ENCODE measurements at places on chromosomes 3 and 15.

DNA sequence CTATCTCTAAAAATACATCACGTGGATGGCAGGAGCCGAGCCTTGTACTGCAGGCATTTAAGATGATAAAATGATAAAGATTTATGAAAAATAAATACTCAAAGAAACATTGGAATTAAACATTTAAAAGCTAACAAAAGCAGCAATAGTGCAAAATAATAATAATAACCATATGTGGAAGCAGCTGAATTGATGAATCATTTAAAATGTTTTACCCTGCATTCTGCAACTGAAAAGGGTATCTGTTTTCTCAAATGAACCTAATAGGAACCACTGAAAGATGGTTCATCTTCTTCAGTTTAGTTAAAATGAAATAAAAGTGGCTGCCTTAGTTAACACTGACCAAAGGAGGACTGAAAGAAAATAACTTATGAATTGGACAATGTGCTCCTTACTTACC, 436.1 kb downstream of the TUSC7 start:
- no peak overlapping the region for H3K4me3 ChIP-seq
- DNase-seq: no peak
- no peaks in the 10 kb centered on the region for H3K36me3 ChIP-seq
- H3K27ac ChIP-seq: no peak overlapping the region
- no peaks in the 10 kb centered on the region for H3K27me3 ChIP-seq

DNA sequence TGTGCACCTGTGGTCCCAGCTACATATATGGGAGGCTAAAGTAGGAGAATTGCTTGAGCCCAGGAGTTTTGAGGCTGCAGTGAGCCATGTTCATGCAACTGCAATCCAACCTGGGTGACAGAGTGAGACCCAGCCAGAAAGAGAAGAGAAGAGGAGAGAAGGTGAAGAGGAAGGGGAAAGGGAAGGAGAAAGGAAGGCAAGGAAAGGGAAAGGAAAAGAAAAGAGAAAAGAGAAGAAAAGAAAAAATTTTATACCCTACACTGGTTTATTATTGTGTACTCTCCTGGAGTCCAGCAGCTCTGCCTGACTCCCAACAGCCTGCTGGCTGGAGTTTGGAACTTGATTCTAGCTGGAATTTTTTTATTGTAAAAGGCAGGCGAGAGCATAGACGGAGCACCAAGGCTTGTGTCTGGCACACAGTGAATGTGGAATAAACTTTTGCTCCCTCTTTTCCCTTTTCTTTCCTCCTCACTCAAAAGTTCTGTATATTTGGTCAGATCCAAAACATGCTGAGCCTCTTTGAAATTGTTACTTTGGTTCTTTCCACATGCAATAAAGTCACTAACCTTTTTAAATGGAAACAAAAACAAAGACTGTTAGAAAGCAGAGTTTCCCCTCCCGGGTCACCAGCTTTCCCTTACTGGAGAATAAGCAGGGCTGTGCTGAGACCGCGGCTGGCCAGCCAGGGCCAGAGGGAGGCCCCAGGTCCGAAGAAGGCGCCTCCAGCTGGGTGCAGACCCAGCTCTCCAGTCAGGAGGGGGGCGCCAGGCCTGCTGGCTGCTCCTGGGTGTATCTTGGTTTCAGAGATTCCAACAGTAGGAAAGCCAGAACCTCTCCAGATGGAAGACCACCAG, 9.9 kb downstream of the THSD4 start:
- no peak for DNase-seq
- no peaks in the 10 kb centered on the region for H3K27me3 ChIP-seq
- H3K4me1 ChIP-seq: no peaks in the 10 kb centered on the region
- H3K27ac ChIP-seq: no peak overlapping the region

DNA sequence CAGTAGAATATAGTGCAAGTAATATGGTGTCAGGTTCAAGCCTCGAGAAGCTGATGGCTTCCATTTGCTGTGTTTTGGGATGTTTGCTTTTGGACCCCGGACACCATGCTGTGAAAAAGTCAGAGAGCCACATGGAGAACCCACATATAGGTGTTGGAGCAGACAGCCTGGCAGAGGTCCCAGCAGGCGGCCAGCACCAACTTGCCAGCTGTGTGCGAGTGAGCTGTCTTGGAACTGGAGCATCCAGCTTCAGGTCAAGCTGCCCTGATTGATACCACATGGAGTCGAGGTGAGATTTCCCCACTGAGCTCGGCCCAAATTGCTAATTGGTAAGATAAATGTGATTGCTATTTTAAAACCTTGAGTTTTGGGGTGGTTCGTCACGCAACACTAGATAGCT, 185.7 kb upstream of the TBL1XR1 start:
- no peak for DNase-seq
- no peak overlapping the region for H3K27ac ChIP-seq
- H3K27me3 ChIP-seq: no peaks in the 10 kb centered on the region
- no peak overlapping the region for H3K4me3 ChIP-seq

- H3K4me1 ChIP-seq: no peaks in the 10 kb centered on the region
- no peaks in the 10 kb centered on the region for H3K27me3 ChIP-seq
- no peak overlapping the region for H3K4me3 ChIP-seq
- H3K27ac ChIP-seq: no peak overlapping the region
These were observed 62.8 kb upstream of the PLSCR4 start for GRCh38 chr3:146313746-146314111.

- H3K27ac ChIP-seq: no peak overlapping the region
- no peaks in the 10 kb centered on the region for H3K27me3 ChIP-seq
- no peak for DNase-seq
These were observed 30.9 kb downstream of the TFG start for GRCh38 chr3:100740207-100740606.

GRCh38 chr15:64774629-64775493, 528 bp downstream of the RBPMS2 start:
- no peaks in the 10 kb centered on the region for H3K27me3 ChIP-seq
- peak overlapping the region; percentile 71 for H3K4me3 ChIP-seq

- H3K27ac ChIP-seq: no peak overlapping the region
- no peaks in the 10 kb centered on the region for H3K4me1 ChIP-seq
- DNase-seq: no peak
- no peak overlapping the region for H3K4me3 ChIP-seq
- no peaks in the 10 kb centered on the region for H3K36me3 ChIP-seq
- peaks cover 13% of the 10 kb centered on the region for H3K27me3 ChIP-seq
These were observed 2.3 kb upstream of the MUC4 start for GRCh38 chr3:195813916-195814640.

DNA sequence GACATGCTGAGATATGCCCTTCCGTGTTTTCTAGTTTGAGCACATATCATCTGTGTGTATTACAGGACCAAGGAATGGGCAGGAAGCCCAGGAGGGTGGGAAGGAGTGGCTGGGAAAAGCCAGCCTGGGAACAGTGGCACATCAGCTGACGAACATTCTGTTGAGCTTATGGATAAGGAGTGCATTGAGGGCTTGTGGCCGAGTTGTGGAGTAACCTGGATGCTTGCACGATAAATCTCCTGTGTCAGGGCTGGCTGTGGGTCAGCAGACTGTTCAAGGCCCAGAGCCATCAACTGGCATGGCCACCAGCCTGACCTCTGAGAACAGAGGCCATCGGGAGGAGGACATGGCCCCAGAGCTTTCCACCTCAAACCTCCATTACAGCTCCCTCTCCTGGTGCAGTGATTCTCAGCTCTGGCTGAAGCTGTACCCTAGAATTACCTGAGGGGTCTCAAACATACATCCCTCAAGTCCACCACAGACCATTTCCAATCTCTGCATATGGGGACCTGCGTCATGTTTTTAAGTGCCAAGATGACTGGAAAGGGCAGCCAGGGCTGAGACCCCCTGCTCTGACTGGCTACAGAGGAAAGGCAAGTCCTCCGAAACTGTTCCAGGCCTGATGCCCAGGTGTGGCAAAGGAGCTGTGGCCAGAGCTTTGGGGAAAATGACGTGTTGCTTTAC, 4.8 kb upstream of the VILL start:
- no peaks in the 10 kb centered on the region for H3K36me3 ChIP-seq
- DNase-seq: no peak
- H3K27me3 ChIP-seq: no peaks in the 10 kb centered on the region

DNA sequence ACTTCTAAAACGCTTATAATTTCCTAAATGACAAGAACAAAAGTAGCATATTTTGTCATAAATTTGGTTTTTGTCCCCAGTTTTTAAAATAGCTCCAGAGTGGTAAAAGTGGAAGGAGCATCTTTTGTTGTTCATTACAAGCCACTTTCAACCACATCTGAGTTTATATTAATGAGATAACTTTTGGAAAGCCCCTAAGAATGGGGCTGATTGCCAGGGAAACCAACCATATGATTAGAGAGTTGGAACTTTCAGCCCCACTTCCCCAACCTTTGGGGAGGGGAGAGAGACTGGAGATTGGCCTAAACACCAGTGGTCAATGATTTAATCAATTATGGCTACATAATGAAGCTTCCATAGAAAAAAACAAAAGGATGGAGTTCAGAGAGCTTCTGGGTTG, 57.4 kb downstream of the CPA3 start:
- no peaks in the 10 kb centered on the region for H3K36me3 ChIP-seq
- DNase-seq: no peak
- H3K4me3 ChIP-seq: no peak overlapping the region
- no peak overlapping the region for H3K27ac ChIP-seq

DNA sequence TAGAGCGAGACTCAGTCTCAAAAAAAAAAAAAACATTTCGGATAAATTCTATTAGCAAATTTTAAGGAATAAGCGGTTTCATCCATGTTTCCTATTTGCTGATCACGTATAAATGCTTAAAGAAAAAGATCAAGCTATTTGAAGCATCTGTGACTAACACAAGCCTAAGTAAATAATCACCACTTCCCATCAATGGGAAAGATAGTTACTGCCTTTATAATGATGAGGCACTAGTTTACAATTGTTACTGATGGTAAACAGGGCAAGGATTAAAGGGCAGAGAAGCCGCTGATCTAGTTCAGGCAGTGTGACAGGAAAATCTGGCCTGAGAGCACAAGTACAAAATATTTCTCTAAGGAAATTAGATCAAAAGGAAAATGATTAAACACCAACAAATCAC, 13.7 kb downstream of the CLPX start:
- no peak overlapping the region for H3K27ac ChIP-seq
- no peak overlapping the region for H3K4me3 ChIP-seq
- peaks cover 3% of the 10 kb centered on the region for H3K36me3 ChIP-seq
- DNase-seq: no peak
- H3K27me3 ChIP-seq: no peaks in the 10 kb centered on the region
- no peaks in the 10 kb centered on the region for H3K4me1 ChIP-seq

DNA sequence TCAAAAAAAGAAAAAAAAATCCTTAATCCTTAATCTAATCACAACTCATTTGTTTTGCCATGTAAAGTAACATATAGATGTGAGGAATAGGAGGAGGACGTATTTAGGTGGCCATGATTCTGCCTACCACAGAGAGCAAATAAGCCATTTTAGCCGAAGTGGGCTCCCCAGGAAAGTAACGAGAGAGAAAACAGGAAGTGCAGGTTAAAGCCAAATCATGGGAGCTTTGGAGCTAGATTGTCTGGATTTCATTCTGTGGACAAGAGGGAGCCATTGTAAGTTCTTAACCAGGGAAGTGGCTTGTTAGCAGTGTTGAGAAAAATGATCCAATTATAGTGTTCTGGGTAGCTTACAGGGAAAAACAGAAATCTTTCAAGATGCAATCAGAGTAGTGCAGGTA, 9.4 kb downstream of the TMOD2 start:
- no peak overlapping the region for H3K4me3 ChIP-seq
- no peaks in the 10 kb centered on the region for H3K4me1 ChIP-seq
- H3K36me3 ChIP-seq: no peaks in the 10 kb centered on the region
- H3K27ac ChIP-seq: no peak overlapping the region
- no peak for DNase-seq
- H3K27me3 ChIP-seq: no peaks in the 10 kb centered on the region

DNA sequence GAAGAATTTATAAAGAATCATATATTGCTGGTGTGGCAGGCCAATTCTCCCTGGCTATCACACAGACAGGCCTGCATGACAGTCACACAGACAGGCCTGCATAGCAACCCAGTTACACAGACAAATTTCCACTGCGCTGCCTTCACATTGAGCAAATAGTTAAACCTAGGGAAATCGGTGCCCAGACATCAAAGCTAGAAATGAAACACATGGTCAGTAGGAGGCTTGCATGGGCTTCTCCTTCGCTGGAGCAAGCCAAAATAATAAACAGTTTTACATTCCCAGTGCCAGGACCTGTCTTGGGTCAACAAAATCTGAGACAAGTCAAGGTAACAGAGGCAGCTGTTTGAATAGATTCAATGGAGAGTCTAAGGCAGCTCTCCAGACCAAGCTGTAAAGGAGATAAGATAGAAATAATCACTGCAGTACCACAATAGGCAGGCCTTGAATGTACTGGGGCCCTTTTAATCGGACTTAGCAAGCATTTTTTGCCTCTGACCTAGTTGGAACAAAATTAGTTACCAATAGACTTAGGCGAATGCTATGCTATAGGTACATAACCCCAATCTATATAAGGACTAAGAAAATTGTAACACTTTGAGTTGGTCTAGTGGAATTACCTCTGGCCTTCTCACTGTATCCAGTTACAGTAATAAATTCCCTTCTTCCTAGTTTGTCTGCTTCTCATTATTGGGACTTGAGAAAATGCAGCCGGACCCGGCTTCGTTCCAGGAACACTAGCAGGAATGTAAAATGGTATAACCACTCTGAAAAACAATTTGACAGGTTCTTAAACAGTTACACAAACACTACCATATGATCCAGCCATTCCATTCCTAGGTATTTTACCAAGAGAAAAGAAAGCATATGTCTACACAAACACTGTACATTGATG, 274.7 kb upstream of the UBE2E2 start:
- no peaks in the 10 kb centered on the region for H3K36me3 ChIP-seq
- H3K27ac ChIP-seq: no peak overlapping the region
- no peak overlapping the region for H3K4me3 ChIP-seq
- no peaks in the 10 kb centered on the region for H3K4me1 ChIP-seq
- no peaks in the 10 kb centered on the region for H3K27me3 ChIP-seq

DNA sequence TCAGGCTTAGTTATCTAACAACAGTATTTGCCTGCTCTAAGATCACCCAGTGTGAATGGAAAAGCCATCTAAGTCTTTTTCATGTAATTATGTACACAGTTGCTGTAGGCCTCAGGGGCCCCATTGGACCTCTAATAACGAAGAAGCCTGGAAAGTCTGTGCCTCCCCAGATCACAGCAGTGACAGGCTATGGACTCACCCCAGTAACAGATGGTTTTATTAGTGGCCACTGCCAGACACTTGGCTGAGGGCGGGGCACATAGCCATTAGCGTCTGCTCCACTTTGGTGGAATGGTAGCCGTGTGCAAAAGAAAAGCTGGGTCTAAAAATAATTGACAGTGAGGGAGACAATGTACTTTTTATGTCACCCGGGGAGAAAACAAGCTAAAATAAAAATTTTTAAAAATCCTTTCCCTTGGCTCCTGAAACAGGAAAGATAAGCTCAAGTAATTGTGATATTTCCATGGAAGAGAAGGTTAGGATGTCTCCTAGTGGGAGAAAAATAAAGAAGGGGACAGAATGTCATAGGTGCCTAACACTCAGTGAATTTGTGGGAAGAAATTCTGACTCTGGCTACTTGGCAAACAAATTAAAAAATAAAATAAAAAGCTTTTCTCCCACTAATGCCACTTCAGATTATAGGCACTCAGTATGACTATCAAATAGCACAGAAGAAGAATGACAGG, 44.3 kb upstream of the ZNF385D start:
- H3K27ac ChIP-seq: no peak overlapping the region
- H3K4me1 ChIP-seq: no peaks in the 10 kb centered on the region
- no peaks in the 10 kb centered on the region for H3K36me3 ChIP-seq
- no peak for DNase-seq
- H3K27me3 ChIP-seq: no peaks in the 10 kb centered on the region
